Thymus (tissue), 14 donors: ENCODE measurements at places on chromosomes 5 and 9. TPM values are rescaled to one million over a fixed set of nuclear protein-coding genes. Genes with fewer than 3 reads are reported as not detected.

GRCh38 chr9:134066526-134066912 is 1.3 kb downstream of the BRD3 start:
- peaks cover 28% of the 10 kb centered on the region for H3K4me1 ChIP-seq
- H3K36me3 ChIP-seq = no peaks in the 10 kb centered on the region
- peak overlapping the region; percentile 77 for H3K4me3 ChIP-seq
- DNase-seq = no peak
- no peaks in the 10 kb centered on the region for H3K27me3 ChIP-seq

DNA sequence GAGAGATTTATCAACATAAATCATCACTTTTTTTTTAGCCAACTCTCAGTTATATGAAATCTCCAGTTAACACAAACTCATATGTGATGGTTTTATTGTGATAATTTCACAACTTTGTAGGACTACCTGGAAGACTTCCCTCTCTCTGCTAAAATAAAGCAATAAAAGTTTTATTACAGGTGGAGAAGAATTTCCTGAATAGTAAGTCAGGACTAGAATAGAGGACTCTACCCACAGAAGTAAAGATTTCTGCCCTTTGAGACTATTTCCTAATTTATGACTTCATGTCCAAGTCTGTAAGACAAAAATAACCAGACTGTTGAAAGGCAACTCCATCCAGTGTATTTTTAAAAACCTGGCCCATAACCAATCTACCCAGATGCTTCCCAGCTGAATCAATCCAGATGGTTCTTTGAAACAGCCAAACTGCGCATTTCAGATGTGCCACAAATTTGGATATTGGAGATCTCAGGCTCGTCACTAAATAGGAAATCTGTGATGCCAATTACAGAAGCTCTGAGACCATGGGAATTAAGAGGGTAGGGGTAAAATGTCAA is 234.0 kb upstream of the NMUR2 start:
- no peak overlapping the region for H3K27ac ChIP-seq
- H3K36me3 ChIP-seq = no peaks in the 10 kb centered on the region
- no peaks in the 10 kb centered on the region for H3K4me1 ChIP-seq
- H3K27me3 ChIP-seq = no peaks in the 10 kb centered on the region

- no peaks in the 10 kb centered on the region for H3K36me3 ChIP-seq
- no peak for DNase-seq
- no peak overlapping the region for H3K4me3 ChIP-seq
These were observed 290 bp upstream of the ZDHHC11 start for GRCh38 chr5:851076-851475.

DNA sequence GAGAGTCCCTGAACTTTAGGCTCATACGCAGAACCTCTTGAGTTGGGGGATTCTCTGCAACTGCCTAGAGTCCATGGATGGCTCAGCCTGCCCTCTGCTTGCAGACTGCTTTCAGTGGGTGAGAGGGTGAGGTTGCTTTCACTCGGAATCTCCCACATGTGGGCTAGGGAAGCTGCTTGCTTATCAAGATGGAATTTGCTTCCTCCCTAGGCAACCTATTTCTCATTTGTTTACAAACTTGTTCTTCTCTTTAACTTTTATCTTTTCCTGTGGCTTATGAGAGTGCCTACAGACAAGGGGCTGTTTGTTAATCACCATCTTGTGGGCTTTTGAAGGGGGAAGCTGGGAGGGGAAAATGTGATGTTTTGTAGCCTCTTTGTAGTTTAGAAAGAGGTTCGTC is 10.0 kb downstream of the TLE4 start:
- H3K4me1 ChIP-seq = peaks cover 38% of the 10 kb centered on the region
- peak overlapping the region; percentile 75 for H3K27ac ChIP-seq
- peak; percentile 65 for DNase-seq
- H3K27me3 ChIP-seq = no peaks in the 10 kb centered on the region
- peaks cover 20% of the 10 kb centered on the region for H3K36me3 ChIP-seq
- H3K4me3 ChIP-seq = no peak overlapping the region

- H3K27me3 ChIP-seq = no peaks in the 10 kb centered on the region
- H3K4me1 ChIP-seq = no peaks in the 10 kb centered on the region
- DNase-seq = no peak
- peaks cover 1% of the 10 kb centered on the region for H3K36me3 ChIP-seq
These were observed 34.7 kb downstream of the DAP start for GRCh38 chr5:10726179-10726912.

PCSK5 gene
- 20.1 TPM for total RNA-seq

DNA sequence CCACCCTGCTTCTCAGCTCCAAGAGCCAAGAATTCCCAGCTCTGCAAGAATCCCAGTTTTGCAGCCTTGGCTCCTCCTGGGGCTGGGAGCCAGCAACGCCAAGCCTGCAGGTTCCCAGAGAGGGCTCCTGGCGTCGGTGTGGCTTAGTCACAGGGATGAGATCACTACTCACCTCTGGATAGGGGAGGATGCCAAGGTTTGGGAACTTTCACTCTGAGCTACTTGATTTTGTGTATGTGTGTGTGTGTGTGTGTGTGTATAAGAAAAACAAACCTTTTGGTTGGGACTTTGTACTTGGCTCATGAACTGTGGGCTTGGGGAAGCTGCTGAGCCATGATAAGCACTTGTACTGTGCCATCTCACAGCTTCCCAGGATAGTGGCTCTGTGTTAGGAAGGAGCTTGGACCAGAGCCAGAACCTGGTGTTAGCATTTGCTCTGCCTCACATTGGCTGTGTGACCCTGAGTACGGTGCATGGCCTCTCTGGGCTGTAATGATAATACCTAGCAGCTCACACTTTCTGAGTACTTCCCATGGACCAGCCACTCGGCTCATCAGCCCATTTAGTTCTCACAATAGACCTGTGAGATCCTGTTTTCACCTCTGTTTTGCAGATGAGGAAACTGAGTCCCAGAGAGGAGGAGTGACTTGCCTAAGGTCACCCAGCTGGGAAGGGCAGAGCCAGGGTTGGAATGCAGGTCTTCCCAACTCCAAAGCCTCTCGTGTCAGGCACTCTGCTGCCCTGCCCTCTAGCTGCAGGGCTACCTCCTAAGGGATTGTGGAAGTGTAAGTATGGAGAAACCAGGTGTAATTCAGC is 41.4 kb upstream of the DAB2IP start:
- H3K27me3 ChIP-seq = peaks cover 62% of the 10 kb centered on the region
- no peak for DNase-seq
- H3K4me1 ChIP-seq = no peaks in the 10 kb centered on the region

NME5 gene
- 1.2 TPM for total RNA-seq

ABO gene
- 0.14 TPM for total RNA-seq

- no peak overlapping the region for H3K4me3 ChIP-seq
- H3K27me3 ChIP-seq = no peaks in the 10 kb centered on the region
- DNase-seq = no peak
- H3K4me1 ChIP-seq = no peaks in the 10 kb centered on the region
- no peak overlapping the region for H3K27ac ChIP-seq
These were observed 40.1 kb downstream of the SLC38A9 start for GRCh38 chr5:55671975-55672374.

NDUFS6 gene
- total RNA-seq = 42.8 TPM
